ENCODE measurements at places on chromosomes 7 and 10. TPM values are rescaled to one million over a fixed set of nuclear protein-coding genes. Genes with fewer than 3 reads are reported as not detected.

ZNF33B gene
- total RNA-seq = 34.0 TPM

NPY4R gene
- total RNA-seq = not detected

ZNF727 gene
- total RNA-seq = 0.53 TPM

TMEM139 gene
- total RNA-seq = 0.34 TPM

IL2RA gene
- 160 TPM for total RNA-seq

BTBD16 gene
- total RNA-seq = not detected

AGAP3 gene
- total RNA-seq = 7.4 TPM

OR6B1 gene
- total RNA-seq = not detected

ASIC3 gene
- total RNA-seq = 1.2 TPM

ATG9B gene
- 2.3 TPM for total RNA-seq

OPN1SW gene
- total RNA-seq = not detected

SFRP4 gene
- not detected for total RNA-seq

CPEB3 gene
- total RNA-seq = 2.5 TPM

FGFBP3 gene
- total RNA-seq = 1.8 TPM

EXOSC1 gene
- 47.4 TPM for total RNA-seq

TMEM236 gene
- total RNA-seq = 0.09 TPM

ZNF479 gene
- total RNA-seq = not detected

AVL9 gene
- 36.6 TPM for total RNA-seq

HOGA1 gene
- not detected for total RNA-seq

POLL gene
- 35.0 TPM for total RNA-seq

FOXI2 gene
- total RNA-seq = not detected

HMX3 gene
- not detected for total RNA-seq

ASZ1 gene
- not detected for total RNA-seq

RBP3 gene
- total RNA-seq = not detected

HTRA1 gene
- total RNA-seq = not detected

MALRD1 gene
- total RNA-seq = not detected

MRC1 gene
- total RNA-seq = 0.15 TPM

AMZ1 gene
- 5.9 TPM for total RNA-seq

MTURN gene
- total RNA-seq = 4.6 TPM

SLC13A1 gene
- total RNA-seq = not detected

LMOD2 gene
- total RNA-seq = not detected

TEX47 gene
- not detected for total RNA-seq

YWHAG gene
- total RNA-seq = 70.5 TPM

LRGUK gene
- 0.91 TPM for total RNA-seq
